ENCODE measurements at places on chromosomes 6 and 20. TPM values are rescaled to one million over a fixed set of nuclear protein-coding genes. Genes with fewer than 3 reads are reported as not detected.

WTAP gene
- total RNA-seq = 75.4 TPM

RBPJL gene
- total RNA-seq = not detected

MUC22 gene
- total RNA-seq = not detected

ENPP1 gene
- total RNA-seq = 1.9 TPM

TUBB2B gene
- total RNA-seq = 15.9 TPM

CCM2L gene
- 12.3 TPM for total RNA-seq

TINAG gene
- total RNA-seq = not detected

SEMG1 gene
- not detected for total RNA-seq

GPR63 gene
- total RNA-seq = under 0.01 TPM

TCP11 gene
- not detected for total RNA-seq

FGD2 gene
- total RNA-seq = not detected

SLC52A3 gene
- 0.59 TPM for total RNA-seq

SMLR1 gene
- not detected for total RNA-seq

CCDC167 gene
- 92.7 TPM for total RNA-seq

GJA1 gene
- 151 TPM for total RNA-seq

Measured in mammary microvascular endothelial cell (primary cell).